ENCODE measurements at places on chromosomes 5 and 9.

DNA sequence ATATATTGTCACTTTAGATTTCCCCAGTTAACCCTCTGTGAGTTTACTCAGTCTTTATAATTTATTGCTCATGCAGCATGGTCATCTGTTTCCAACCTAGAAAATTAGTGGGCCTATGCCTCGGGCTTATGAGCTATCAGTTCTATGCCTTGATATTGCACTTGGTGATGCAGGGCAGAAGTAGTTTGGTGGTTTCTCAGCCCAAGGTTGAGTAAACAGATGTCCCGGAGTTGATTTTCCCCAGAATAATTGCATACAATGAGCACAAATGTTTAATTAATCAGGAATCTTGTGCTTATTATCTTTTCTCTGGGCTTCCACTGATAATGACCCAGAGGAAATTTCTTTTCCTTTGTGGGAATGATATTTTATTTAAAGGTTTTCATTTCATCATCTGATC lies 474.0 kb downstream of the CCDC171 start:
- no peak for DNase-seq

DNA sequence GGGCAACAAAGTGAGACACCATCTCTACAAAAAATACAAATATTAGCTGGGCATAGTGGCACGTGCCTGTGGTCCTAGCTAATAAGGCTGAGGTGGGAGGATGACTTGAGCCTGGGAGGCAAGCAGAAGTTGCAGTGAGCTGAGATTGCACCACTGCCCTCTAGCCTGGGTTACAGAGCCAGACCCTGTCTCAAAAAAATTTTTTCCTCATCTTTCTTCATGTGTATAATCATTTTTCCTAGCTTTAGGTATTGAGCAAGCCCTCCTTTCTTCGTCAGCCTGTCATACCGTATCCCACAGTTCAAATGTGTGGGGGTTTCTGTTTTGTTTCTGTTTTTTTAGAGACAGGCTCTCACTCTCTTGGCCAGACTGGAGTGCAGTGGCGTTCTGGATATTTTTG lies 41.3 kb downstream of the EHMT1 start:
- DNase-seq = no peak

GRCh38 chr9:116112236-116112635 lies 41.4 kb upstream of the PAPPA start:
- DNase-seq = no peak

- DNase-seq = no peak
These were observed 34.3 kb downstream of the CENPP start for GRCh38 chr9:92360083-92360482.

GRCh38 chr9:94081435-94081834 lies 2.8 kb upstream of the PTPDC1 start:
- DNase-seq = no peak

- no peak for DNase-seq
These were observed 140.1 kb downstream of the COX7C start for GRCh38 chr5:86757824-86758223.

- DNase-seq = no peak
These were observed 49.1 kb upstream of the SLIT3 start for GRCh38 chr5:169350016-169350415.
